ENCODE measurements at places on chromosomes 6 and 20.

DNA sequence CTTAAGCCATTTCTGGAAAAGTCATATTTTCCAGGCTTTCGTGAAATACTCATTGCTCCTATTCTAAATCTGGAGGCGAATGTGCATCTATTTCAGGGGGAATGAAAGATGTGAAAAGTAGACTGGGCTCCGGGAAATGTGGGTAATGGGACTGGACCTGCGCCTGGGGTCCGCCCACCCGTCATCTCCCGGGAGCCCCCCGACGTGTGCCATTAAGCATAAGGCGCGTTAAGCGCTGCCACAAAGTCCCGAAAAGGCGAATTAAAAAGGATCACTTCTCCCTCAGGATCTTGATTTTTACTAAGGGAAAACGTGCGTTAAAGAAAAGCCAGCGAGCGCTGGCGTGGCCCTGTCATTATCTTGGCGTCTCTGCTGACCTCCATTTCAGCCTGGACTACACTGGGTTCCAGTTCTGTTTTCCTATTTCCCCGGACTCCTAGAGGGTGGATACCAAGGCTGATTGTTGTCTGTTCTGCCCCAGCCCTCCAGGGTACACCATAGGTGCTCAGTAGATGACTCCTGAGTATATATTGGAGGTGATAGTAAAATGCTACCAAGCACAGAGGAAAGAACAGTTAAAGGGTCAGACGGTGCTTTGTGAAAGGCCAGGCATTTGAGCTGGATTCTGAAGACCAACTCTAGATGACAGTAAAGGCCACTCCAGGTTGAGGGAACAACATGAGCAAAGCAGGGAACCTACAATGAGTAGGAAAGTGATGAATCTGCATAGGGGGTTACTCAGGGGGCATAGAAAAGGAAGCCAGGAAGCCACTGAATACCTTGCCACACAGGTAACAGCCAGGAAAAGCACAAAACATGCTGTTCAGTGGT is 89.2 kb upstream of the ARID1B start:
- peak; percentile 56 for DNase-seq

DNA sequence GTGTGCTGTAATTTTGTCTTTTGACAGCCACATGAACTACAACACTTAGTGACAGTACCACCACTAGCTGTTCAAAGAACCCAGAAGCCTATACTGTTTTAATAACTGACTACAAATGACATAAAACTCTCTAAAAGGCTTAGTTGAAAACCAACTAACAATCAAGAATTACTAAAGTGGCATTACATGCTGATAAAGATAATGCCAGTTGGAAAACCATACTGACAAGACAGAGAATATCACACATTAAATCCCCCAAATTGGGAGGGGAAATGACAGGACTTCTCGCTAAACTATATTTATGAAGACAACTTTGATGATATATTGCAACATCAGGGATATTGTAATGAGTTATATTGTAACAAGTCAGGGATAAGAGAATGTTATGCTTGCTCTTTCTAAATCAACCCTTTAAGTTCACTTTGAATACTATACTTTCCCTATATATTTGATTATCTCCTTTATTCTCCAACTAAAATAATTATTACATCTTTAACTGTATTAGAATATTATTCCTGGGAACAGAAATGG is 6.2 kb downstream of the NCOA5 start:
- no peak for DNase-seq

GRCh38 chr6:68158256-68158655 is 476.8 kb upstream of the ADGRB3 start:
- no peak for DNase-seq

DNA sequence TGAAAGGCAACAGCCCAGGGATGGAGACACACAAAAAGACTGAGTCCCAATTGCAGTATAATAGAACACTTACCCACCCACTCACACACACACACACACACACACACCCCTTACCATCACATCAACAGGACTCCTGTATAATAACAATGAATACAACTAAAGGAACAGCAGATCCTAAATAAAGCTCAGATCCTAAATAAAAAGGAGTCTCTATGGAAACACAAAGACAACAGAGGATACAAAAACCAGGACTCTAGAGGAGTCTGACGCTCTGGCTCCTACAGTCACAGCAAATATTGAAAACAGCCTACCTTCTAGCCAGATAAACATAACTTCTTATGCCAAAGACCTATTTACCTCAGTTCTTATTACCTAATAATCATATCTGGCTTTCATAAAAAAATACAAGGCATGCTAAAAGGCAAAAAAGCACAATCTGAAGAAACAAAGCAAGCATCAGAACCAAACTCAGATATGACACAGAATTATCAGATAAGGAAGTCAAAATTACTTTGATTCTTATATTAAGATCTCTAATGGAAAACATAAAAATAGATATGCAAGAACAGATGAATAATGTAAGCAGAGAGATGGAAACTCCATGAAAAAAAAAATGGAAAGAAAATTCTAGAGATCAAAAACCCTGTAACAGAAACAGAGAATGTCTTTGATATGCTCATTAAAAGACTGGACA is 134.9 kb downstream of the MMUT start:
- no peak for DNase-seq

DNA sequence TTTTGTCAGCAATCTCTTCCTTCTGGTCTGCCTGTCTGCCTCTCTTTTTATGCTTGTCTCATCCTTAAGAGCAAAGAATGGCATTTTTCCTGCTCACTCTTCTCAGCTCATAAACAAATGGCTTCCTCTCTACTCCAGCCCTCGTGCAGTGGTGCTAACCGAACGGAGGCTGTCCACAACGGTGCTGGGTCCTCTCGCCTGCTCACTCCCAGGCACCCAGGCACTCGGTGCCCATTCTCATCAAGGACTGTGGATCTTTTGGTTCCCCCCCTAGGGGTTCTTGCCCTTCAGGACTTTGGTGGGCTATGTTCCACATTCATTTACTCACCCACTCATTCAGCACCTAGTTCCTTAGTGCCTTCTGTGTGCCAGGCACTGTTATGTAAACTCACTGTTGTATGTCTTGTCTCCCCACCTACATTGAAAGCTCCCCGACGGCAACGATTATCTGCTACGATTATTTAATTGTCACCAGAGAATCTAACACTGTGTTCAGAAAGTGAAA is 113.9 kb downstream of the FYN start:
- DNase-seq, result no peak

- peak; percentile 10 for DNase-seq
Observed at GRCh38 chr6:97958134-97958533, 675.1 kb upstream of the MMS22L start.

- no peak for DNase-seq
Observed at GRCh38 chr20:38650010-38650409, 48.4 kb downstream of the ARHGAP40 start.

- no peak for DNase-seq
Observed at GRCh38 chr6:62119401-62119800, 166.6 kb downstream of the KHDRBS2 start.

- no peak for DNase-seq
Observed at GRCh38 chr20:32017711-32018251, 7.5 kb downstream of the CCM2L start.

GRCh38 chr6:34511214-34511914 is 44.8 kb downstream of the SPDEF start:
- DNase-seq, result no peak

DNA sequence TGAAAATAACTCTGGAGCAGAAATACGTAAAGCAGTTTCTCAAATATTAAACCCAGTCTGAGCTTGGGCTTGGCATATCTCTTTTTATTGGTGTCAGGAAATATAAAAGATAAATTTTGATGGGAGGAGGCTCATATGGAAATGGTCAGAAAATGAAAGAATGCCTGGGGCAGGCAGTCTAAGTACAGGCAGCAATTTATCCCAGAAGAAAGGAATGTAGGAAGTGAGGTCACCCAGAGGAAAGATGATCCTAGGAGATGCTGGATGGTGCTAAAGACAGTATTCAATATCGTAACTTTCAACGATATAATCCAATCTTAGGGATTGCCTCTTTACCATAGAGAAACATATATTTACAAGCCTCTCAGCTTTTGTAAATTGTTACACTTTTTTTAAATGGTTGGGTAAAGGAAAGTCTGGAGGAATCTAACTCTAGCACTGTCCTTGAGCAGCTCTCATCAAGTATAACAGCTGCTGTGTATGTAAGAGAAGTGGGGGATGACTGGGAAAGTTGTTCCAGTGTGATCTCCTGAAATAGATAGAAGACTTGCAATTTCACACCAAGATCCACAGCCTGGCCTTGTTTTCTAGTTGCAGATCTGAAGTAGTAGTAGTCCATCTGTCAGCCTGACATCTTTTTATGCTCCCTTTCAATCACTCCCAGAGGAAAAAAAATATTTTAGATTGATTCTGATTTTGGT is 256.9 kb upstream of the SASH1 start:
- DNase-seq, result no peak

GRCh38 chr20:14544688-14545087 is 207.3 kb upstream of the FLRT3 start:
- no peak for DNase-seq

DNA sequence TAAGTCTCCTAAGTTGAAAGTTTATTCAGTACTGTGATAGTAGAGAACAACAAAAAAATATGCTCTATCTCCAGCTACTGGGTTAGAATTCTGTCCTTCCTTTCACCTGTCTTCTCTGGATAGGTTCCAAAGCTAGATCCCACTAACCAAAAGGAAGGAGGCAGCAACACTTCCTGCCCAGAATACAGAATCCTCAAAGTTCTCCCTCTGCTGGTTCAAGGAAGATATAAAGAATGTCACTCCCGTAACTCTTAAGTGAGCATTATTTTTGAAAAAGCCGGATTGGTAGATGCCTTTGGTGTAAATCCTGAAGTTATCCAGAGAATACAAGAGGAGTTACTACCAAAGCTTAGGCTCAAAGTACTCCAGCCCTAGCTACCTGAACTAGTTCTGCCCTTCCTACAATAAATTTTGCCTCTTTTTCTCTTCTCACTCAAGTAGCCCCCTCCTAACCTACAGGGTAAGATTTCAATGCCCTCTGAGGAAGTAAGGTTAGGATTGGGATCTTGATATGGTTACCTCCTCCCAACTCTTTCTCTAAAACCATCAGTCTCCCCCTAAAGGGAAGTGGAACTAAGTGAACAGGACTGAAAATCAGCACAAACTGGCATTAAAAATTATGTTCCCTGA is 26.0 kb upstream of the CRIP3 start:
- DNase-seq, result peak; percentile 64

DNA sequence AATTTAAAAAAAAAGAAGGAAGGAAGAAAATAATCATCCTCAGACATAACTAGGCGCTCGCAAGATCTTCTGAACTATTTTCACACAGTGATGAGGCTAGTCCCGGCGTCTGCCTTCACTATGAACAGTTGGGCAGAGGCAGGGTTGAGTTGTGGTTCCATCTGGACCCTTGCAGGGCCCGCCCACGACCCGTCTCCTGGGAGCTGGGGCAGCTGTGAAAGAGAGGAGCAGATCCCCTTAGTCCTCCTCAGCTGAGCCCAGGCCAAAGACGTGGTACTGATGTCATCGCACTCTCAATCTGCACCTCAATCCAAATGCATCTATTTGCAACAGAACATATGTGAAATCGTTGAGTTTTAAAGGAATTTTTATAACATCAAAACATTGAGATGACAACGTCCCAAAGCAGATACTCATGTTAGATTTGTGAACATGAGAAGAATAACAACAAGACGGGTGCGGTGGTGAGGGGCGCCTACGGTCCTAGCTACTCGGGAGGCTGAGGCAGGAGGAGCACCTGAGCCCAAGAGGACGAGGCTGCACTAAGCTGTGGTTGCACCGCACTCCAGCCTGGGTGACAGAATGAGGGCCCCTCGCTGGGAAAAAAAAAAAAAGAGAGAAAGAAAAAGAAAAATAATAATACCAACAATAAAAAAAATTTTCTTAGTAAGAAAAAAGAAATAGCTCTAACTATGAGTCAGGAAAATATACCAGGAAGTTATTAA is 15.3 kb downstream of the TCFL5 start:
- no peak for DNase-seq

- DNase-seq, result peak; percentile 21
Observed at GRCh38 chr6:148367411-148368024, 24.9 kb downstream of the SASH1 start.

- DNase-seq, result peak; percentile 28
Observed at GRCh38 chr6:109059571-109060021, 35.0 kb downstream of the SESN1 start.

- peak; percentile 35 for DNase-seq
Observed at GRCh38 chr6:169701311-169701953, 397 bp downstream of the WDR27 start.

- no peak for DNase-seq
Observed at GRCh38 chr6:148682990-148683389, 63.8 kb upstream of the UST start.

DNA sequence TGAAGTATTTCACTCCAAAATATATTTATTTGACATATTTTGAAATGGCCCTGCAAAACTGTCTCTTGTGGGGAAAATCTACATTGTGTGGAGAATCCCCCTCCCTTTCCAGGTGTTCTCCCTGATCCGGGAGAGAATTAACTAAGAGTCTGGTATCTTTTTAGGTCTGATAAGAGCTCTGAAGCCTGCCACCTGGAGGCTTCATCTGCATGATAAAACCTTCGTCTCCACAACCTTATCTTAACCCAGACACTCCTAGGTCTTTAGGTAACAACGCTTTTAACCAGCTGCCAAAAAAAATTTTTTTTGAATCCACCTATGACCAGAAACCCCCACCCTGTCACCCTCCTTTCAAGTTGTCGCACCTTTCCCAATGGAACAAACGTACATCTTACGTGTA is 43.0 kb downstream of the FAM184A start:
- DNase-seq, result no peak

DNA sequence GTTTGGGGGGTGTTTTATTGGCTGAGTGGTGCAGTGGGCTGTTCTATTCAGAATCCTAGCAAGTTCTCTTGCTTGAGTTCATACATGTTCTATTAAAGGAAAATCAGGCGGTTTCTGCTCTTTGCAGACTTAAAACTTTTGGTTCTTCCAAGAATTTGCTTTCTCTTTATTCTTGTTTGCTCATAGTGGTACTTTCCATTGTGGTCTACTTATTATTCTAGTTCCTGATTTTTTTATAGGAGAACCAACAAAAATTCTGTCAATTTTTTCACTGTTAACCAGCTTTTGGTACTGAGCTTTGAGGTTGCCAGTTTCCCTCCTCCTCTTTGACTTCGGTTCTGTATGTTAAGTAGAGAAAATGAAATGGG is 6.7 kb downstream of the AFDN start:
- no peak for DNase-seq

DNA sequence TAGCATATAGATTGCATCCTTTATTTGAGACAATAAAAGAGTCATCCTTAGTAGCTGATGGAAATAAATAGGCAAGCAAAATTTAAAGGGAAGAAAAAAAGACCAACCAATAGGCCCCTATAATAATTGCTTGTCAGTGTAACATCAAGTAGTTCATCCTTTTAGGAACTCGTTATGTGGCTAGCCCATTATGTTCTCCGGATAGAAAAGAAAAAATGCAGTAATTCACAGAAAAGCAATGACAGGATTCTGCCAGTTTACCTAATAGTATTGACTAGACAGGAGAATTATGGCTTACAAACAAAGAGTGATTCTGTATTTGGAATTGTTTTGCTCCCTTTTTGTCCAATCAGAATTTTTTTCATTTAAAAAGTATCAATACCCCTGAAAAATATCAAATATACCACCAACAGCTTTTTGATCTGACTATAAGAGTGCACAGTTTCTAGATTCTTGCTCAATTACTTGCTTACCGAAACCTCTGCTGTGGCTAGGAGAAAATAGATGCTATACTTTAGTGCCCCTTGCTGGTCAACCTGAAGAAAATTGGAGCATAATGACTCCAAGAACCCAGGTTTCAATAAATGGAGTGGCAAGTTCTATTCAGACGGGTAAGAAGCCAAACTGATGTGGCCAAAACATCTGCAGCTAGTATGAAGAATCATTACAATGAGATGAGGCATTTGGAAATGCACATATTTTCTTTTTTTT is 91.5 kb upstream of the SASH1 start:
- peak; percentile 52 for DNase-seq

- DNase-seq, result peak; percentile 86
Observed at GRCh38 chr20:62357187-62357667, 9.9 kb downstream of the LAMA5 start.

Measured in AG20443 (cell line).